M059J (cell line): ENCODE measurements at places on chromosomes 2 and 18.

DNA sequence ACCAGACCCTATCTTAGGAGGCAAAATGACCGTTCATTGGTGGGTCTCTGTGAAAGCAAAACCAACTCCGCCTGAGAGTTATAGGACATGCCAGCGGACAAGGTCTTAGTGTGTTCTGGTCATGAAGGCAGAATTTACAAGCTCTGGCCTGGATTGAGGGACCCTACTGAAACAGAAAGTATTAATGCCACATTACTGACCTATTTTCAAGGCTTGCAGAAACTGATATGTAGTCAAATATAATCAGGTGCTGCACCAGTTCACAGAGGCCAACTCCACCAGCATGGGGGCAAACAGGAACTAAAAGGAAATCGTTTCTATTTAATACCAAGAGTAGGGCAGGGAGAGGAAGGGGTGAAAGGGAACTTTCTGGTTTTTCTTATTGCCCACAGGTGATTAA is 19.7 kb downstream of the TYMS start:
- DNase-seq = no peak

DNA sequence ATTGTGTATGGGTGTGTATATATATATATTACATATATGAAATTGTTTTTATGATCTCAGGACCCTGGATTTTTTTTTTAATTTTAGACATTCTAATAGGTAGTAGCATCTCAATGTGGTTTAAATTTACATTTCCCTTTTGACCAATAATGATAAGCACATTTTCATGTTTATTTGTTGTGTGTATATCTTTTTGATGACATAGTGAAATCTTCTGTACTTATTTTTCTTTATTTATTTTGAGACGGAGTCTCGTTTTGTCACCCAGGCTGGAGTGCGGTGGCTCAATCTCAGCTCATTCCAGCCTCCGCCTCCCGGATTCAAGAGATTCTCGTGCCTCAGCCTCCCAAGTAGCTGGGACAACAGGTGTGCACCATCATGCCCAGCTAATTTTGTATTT is 35.1 kb upstream of the CYBRD1 start:
- DNase-seq = no peak

- peak; percentile 33 for DNase-seq
Measured at GRCh38 chr2:212968284-212969081, 182.9 kb downstream of the IKZF2 start.

DNA sequence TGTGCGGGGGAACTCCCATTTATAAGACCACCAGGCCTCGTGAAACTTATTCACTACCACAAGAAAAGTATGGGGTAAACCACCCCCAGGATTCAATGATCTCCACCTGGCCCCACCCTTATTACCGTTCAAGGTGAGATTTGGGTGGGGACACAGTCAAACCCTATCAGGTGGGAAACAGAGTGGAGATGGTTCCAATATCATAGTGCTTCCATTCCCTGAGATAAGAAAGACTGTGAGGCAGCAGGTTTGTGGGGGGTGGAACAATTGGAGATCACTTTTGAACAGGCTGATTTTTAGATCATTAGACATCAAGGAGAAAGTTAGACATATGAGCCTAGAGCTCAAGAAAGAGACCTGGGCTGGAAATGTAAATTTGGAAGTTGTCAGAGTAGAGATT is 39.3 kb downstream of the GKN2 start:
- DNase-seq = no peak

DNA sequence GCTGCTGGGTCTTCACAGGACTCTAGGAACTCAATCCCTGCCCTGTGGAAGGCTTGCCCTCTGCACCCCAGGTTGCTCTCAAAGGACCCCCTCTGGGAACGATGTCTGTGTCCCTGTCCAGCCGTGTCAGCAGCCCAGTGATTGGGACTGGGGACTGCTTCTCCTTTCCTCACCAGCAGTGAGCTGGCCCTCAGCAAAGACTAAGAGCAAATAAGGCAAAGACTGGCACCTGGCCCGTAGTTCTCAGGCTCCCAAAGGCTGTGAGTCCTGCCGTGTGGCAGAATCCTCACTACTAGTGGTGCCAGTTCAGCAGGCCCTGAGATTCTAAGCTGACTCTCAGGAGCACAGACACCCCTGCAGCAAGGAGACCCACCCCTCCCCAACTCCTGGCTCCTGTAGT is 47.8 kb downstream of the TMEM163 start:
- DNase-seq = peak; percentile 29

- peak; percentile 1 for DNase-seq
Measured at GRCh38 chr2:210399440-210400041, 77.0 kb downstream of the LANCL1 start.

GRCh38 chr2:226544596-226545210 is 254.9 kb downstream of the IRS1 start:
- DNase-seq = peak; percentile 9

GRCh38 chr2:149737896-149738295 is 150.3 kb upstream of the MMADHC start:
- no peak for DNase-seq

DNA sequence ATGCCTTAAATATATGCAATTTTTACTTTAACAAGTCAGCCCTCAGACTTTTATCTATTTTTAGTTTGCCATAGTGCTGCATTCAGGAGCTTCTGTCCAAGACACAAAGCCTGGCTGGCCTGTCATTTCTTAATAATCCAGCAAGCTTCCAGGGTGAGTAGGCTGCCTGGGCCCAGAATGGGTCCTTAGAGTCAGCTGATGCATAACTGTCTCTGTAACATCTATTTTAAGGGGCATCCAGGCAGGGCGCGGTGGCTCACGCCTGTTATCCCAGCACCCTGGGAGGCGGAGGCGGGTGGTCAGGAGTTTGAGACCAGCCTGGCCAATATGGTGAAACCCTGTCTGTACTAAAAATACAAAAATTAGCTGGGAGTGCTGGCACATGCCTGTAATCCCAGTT is 11.8 kb upstream of the GNLY start:
- no peak for DNase-seq

DNA sequence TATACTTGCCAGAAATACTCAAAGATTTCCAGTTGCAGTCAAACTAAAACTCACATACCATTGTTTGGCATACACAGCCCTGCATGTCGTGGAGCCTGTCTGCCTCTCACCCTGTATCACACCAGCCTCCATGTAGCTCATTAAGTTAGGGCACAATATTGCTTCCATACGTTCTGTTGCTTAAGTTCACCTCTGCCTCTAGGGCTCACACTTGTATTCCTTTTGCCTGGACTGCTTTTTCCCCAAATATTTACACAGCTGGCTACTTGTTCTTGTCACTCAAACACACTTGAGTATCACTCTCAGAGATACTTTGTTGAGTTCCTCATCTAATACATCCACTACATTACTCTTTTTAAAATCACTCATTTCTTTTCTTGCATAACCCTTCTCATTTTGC is 83.1 kb downstream of the PTH2R start:
- DNase-seq = no peak

DNA sequence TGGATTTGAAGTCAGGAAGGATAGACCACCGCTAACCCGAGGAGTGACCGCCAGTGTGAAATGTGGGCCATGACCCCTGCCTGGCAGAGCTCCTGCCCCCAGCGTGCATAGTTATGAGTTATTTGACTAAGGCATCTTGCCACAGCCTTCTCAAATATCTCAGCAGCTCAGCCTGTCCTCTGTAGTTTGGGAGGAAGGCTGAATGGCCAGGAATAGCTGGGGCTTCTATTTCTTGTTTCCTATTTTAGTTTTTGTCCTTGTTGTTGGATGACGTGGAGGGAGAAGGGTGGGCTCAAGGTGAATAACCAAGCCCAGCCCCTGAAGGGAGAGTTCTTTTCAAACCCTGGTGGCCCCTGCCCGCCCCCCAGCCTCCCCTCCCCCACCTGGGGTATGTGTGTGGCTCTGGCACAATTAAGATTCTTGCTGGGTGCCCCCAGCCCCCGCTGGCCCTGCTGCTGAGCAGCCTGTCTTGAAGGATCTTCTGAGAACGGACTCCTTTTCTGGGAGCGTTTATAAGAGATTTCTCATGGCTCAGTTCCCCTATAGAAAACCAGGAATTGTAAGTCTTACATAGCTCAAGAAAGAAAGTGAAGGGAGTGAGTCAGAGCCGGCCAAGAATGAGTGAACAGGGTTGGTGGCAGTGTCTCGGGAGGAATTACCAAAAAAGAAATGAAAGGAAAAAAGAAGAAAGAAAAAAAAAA is 157.4 kb downstream of the GLI2 start:
- DNase-seq = peak; percentile 52

DNA sequence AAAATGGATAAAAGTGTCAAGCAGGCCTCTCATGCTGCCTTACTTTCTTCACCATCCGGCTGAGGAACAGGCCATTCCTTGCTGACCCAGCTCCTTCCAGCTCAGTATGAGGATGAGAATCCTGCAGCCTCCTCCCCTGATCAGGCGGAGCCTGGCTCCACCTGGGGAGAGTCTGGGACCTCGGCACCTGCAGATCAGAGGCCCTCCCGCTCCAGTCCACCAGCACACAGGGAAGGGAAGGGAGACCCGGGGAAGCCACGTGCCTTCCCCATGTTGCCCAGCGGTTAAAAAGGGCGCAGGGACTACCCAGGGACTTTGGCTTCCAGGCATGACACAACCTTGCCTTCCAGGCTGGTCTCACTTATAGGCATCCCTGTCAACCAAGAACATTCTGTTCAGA is 172.0 kb downstream of the NDUFA10 start:
- DNase-seq = no peak
